ENCODE measurements at places on chromosomes 7 and 10. TPM values are rescaled to one million over a fixed set of nuclear protein-coding genes. Genes with fewer than 3 reads are reported as not detected.

GRCh38 chr7:5302577-5302976 is 19.8 kb downstream of the SLC29A4 start:
- no peak for DNase-seq

GRCh38 chr7:127894588-127894987 is 136.6 kb downstream of the LRRC4 start:
- no peak for DNase-seq

The MOGAT3 gene
- not detected for total RNA-seq

The MUC3A gene
- 0.57 TPM for total RNA-seq

- DNase-seq: no peak
These were observed 42.8 kb downstream of the AUTS2 start for GRCh38 chr7:69640925-69641594.

- DNase-seq: no peak
These were observed 179.7 kb upstream of the CDCA7L start for GRCh38 chr7:22125436-22125835.

The GPR146 gene
- total RNA-seq: 41.5 TPM

DNA sequence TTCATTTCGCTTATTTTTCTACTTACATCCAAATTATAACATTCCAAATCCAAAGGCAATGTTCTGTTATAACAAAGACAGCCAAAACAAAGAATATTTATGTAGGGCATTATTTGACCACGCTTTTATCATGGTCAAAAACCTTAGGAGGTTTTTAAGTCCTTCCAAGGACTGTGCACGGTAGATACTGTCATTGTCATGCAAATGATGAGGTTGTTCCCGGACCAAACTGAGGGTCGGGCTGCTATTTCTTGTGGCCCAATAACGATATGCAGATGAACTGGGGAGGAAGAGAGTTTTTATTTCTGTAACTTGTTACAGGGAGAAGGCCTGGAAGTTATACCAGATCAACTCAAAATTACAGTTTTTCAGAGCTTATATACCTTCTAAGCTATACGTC is 56.6 kb upstream of the STEAP4 start:
- no peak for DNase-seq

The TCF7L2 gene
- 13.5 TPM for total RNA-seq

Data from left ventricle myocardium superior (tissue), 1 donor.